ENCODE measurements at places on chromosomes 3 and 15.

- no peak for DNase-seq
Observed at GRCh38 chr3:139541532-139542288, 2.2 kb upstream of the RBP1 start.

GRCh38 chr3:180306691-180307090, 270.0 kb upstream of the PEX5L start:
- DNase-seq = peak; percentile 19

DNA sequence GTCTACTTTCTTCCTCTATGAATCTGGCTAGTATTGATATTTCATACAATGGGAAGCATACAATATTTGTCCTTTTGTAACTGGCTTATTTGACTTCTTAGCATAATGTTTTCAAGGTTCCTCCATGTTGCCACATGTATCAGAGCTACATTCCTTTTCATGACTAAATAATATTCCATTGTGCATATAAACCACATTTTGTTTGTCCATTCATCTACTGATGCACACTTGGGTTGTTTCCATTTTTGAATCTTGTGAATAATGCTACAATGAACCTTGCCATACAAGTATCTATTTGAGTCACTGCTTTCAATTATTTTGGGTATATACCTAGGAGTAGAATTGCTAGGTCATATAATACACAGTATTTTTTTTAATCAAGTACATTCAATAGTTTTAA, 38.0 kb downstream of the OSBPL10 start:
- no peak for DNase-seq

DNA sequence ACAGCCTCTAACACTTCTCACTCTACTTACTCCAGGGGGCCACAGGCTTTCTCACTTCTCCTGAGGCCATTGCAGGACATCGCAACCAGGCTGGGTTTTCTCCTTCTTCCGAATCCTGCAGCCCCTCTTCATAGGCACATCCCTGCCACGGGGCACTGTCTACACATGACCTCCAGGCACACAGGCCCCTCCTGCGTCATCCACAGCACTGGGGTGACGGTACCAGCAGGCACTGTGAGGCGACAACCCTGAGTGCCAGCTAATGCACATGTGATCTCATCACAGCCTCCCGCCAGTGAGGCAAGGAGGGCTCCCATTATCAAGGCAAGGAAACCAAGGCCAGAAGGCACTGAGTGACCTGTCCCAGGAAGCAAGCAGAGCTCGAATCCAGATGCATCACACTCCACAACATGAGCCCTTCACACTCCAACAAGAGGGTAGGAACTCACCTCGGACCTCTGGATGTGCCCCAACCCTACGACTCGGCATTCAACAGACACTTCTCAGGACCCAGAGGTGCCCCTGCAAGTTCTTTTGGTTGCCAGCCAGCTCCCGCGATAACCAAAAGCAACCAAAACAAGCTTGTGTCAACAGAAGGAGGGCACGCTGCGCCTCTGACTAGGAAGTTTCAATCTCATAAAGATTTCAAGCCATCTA, 16.7 kb downstream of the FAM174B start:
- DNase-seq = no peak

DNA sequence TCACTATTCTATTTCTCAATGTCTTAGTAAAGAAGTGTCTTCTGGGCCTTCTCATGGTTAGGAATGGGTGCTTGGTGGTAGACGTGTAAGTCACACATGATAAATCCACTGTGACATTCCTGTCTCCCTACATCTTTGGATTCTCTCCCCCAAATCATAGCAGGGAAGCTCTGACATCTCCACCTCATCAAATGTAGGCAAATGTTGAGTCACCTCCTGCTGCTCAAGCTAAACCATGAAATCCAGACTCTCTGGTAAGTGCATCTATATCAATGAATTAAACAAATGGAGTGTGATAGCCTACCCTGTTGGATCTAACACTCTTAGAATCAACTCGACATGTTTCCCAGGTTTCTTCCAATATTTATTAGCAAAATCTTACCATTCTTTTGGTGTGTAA, 42.8 kb upstream of the RPL35A start:
- DNase-seq = no peak

DNA sequence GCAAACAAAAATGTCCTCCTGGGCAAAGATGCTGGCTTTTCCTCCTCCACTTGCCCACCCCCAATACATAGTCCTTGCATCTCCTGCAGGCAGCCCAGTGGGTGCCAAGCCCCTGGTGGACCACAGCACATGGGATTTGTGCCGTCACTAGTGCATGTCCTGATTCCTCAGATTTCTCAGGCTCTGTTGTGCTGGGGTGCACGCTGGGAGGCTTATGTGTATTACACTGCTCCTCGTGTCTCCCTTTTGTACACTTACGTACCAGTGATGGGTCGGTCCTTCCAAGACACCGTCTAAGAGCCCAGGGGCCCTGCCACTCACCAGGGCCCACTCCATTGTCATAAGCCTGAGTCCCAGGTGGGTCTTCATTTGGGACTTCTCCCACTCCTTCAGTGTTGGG, 70.1 kb downstream of the PLXNA1 start:
- no peak for DNase-seq

DNA sequence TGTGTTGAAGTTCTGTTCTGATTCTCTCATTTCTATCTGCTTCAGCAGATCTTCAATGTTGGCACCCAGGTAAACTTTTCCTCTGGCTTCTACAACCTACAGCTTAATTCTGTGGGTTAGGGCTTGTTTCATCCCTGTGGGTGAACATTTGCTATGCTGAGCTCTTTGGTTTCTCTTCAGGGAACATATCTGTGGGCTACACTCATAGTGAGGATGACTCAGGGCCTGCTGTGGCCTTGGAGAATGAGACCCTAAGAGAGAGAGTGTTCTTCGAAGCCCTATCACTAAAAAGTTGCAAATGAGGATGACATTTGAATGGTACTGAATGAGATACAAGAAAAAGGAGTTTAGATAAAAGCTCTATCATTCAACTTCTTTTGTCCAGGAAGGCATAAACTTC, 346.2 kb upstream of the CBLB start:
- DNase-seq = no peak

DNA sequence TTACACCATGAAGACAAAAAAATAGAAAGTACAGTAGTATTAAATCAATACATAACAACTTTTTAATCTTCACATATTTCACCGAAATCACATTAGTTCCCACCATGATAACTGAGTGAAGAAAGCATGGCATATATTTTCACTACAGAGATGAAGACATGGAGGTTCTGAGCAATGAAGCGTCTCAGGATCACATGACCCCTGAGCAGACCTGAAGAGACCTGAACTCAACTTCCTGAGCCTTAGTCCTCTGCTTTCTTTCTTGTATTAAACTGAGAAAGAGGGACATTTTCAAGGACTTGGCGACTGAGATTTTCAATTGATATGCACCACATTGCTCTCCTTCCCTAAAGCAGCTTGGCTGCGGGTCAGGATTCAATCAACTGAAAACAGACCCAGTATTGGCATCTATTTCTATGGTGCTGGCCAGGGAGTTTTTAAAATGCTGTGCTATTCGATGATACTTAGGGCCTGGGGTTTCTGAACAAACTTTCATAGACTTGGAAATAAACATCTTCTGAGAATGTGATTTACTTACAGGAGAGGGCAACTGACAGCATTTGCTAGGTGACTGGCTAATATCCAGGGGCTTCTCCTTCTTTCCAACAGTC, 165.1 kb downstream of the LSAMP start:
- DNase-seq = peak; percentile 34

DNA sequence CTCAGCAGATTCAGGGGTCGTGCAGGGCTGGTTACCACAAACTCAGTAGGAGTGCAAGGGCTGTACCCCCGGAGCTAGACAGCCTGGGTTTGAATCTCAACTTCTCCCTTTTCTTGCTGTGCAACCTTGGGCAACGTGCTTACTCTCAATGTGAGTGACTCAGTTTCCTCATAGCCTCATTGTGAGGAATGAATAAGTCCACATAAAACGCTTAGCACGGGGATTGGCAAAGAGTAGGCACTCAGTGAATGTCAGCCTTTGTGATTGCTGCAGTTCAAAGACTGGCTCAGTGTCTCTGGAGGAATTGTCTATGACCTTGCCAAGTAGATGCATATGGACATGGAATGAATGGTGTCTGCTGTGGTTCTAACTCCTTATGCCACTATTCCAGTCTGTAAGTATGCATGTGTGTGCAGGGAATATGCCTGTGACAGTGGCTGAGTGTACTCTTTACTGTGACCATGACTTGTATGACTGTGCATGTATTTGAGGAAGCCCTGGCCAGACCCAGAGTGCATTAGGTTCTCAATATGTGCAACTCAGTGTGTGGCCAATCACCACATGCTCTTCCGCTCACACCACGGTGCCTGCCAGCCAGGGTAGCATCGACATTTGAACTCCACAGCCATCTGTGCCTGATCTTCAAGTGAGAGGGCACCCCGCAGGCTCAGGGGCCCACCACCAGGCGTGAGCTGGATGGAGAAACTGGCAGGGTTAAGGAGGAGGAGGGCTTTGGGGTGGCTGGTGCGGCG, 900 bp upstream of the HYAL3 start:
- DNase-seq = peak; percentile 63

DNA sequence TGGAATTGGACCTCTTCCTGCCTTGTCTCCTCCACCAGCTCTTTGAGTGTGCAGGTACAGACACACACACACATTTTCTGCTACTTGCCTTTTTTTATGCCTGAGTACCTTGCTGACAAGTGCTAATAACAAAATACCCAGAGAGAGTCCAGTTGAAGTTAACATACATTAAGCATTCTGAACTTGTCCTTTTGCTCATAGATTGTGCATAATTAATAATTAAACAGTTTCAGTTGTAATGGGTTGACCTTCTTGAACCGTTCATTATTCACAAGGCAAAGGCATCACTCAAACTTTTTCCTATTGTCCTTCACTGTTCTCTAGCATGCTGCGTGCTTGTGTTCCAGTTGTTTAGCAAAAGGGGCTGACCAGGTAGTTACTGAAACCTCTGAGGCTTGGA, 59.6 kb upstream of the SKOR1 start:
- DNase-seq = no peak

DNA sequence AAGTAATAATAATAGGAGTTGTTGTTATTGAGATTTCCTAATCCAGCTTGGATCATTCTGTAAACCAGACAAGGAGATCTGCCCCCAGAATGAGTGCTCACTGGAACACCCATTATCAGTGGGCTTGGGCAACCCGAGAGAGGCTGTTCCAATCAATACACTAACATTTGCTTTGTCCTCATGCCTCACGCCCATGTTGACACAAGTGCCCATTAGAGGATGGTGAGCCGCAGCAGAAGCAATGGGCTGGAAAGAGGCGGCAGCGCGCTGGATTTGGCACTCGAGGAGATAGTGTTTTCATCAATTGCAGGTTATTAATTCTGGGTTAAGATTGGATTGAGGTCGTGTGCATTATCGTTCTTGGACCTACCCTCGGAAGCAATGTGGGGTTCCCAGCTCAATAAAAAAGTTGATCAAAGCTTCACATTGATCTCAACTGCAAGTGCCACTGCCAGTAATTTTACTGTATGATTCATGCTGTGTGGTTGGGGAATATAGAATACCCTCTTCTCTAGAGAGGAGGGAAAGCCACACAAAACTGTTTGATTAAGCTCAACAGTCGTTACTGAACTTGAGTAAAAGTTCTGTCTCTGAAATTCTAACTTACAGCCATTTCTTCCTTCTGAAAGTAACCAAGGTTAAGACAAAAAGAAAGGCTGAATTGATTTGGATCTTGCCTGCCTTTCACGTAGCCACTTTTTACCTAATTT, 15.7 kb downstream of the LYZL4 start:
- DNase-seq = no peak

DNA sequence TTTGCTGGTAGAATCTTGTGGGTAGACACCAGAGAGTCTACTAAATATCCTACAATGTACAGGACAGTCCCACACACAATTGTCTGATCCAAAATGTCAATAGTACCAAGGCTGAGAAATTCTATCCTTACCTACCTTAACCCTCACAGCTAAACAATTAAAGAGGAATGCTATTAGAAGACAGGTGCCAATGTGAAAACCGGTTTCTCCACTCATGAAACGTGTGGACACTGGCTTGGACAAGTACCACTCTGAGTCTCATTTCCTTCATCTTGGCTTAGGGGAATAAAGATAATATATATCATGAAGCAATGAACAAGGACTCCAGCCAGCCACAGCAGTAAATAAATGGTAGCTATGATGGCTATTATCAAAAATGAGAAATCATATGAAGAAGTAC, 90.2 kb downstream of the RFTN1 start:
- DNase-seq = no peak

DNA sequence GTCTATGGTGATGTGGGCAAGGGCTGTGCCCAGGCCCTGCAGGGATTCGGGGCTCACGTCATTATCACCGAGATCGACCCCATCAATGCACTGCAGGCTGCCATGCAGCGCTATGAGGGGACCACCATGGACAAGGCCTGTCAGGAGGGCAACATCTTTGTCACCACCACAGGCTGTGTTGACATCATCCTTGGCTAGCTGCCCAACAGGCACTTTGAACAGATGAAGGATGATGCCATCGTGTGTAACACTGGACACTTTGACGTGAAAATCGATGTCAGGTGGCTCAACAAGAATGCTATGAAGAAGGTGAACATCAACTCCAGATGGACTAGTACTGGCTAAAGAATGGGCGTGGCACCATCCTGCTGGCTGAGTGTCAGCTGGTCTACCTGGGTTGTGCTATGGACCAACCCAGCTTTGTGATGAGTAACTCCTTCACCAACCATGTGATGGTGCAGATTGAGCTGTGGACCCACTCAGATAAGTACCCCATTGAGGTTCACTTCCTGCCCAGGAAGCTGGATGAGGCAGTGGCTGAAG, 6.1 kb upstream of the USP8 start:
- no peak for DNase-seq

DNA sequence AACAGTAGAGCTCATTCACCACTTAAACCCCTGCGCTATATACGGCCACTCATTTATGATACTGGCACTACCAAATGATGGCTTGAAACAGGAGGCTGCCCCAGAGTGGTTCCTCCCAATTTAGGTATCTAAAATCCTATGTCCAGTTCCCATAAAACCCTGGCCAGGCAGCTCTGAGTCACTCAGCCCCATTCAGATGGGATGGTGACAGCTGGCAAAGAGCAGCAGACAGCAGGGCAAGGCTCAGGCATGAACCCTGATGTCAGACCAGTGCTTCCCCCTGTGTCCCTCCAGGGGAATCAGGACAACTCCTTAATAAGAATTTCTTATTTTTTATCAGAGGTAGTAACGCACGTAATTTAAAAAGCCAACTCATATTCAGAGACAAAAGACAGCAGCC, 77.2 kb upstream of the RNU6-1 start:
- DNase-seq = peak; percentile 59

GRCh38 chr15:36907295-36907694, 193.1 kb downstream of the MEIS2 start:
- no peak for DNase-seq

GRCh38 chr15:98938105-98938417, 69.5 kb downstream of the PGPEP1L start:
- no peak for DNase-seq

DNA sequence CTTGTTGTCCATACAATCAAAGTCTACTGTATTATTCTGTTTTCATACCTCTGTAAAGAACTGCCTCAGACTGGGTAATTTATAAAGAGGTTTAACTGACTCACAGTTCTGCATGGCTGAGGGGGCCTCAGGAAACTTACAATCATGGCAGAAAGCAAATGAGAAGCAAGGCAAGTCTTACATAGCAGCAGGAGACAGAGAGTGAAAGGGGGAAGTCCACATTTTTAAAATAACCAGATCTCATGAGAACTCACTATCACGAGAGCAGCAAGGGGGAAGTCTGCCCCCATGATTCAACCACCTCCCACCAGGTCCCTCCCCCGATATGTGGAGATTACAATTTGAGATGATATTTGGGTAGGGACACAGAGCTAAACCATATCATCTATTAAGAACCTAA, 724.6 kb upstream of the CBLB start:
- no peak for DNase-seq

GRCh38 chr15:49751191-49751590, 130.3 kb downstream of the DTWD1 start:
- DNase-seq = no peak

GRCh38 chr3:180478695-180479094, 123.3 kb upstream of the TTC14 start:
- DNase-seq = no peak
